Bone marrow (tissue), 2 donors: ENCODE measurements at places on chromosomes 7 and 10.

- no peak for DNase-seq
These were observed 31.5 kb downstream of the CUL1 start for GRCh38 chr7:148729984-148730733.

DNA sequence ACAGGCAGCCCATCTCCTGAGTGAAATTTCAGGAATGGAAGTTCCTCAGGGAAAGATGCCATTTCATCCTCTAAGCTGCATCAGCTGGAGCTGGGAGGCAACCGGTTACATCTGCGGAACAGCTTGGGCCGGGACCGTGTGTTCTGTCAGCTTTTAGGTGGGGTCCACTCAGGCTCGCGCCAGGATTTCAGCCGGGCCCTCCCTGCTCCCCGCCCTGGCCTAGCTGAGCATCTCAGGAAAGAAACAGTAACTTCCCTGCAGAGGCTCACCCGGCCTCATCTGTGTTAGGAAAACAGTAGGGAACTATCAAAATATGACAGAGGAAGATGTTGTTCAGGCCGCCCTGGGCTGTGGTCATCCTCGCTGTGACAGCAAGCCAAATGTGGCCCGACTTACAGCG, 110.4 kb downstream of the TRIL start:
- DNase-seq: no peak

DNA sequence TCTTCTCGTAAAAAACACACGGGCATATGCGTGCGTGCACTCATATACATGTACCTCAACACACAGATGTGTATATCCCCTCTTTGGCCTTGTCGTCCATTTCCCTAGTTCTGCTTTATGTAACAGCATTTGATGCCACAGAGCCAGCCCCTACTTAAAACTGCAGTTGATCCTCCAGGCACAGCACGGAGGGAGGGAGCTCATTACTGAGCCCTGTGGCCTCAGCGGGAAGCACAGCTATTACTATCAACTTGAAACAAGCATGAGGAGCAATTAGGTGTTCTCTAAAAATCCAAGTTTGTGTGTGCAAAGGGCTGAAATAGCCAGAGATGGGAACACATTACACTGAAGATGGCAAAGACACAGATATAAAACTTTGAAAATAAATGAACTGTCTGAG, 580.9 kb downstream of the GLRX3 start:
- DNase-seq: no peak

GRCh38 chr10:102627291-102627735, 17.0 kb upstream of the TRIM8 start:
- DNase-seq: no peak

GRCh38 chr7:6423942-6424701, 23.6 kb downstream of the DAGLB start:
- DNase-seq: peak; percentile 51

GRCh38 chr10:132809232-132810140, 23.5 kb upstream of the NKX6-2 start:
- DNase-seq: no peak

DNA sequence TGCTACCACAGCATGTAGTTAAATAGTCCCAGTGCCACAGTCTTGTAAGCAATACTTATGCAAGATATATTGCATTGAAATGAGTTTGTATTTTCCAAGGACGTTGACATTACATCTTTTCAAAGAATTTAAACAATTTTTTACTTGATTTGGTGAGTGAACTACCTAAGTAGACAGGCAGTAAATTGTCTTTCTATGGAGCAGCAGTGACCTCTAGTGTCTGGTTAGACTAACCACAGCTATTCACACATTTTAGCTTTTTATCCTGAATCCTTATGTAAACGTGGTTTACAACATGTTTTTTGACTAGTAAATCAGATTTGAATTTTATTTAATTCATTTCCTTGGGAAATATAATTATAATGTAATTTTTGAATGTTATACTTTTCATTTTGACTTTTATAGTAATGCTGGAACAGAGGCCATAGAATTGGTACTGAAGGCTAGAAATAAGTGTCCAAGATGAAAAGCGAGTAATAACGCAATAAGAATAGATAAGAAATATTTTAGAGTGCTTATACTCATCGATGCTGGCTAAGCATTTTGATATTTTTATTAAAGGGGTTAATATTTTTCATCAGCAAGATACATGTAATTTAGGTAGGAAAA, 5.6 kb downstream of the LRRTM3 start:
- DNase-seq: no peak

- no peak for DNase-seq
These were observed 18.5 kb downstream of the DDIT4 start for GRCh38 chr10:72292223-72292691.

GRCh38 chr10:122296363-122297120, 25.4 kb downstream of the BTBD16 start:
- DNase-seq: no peak

DNA sequence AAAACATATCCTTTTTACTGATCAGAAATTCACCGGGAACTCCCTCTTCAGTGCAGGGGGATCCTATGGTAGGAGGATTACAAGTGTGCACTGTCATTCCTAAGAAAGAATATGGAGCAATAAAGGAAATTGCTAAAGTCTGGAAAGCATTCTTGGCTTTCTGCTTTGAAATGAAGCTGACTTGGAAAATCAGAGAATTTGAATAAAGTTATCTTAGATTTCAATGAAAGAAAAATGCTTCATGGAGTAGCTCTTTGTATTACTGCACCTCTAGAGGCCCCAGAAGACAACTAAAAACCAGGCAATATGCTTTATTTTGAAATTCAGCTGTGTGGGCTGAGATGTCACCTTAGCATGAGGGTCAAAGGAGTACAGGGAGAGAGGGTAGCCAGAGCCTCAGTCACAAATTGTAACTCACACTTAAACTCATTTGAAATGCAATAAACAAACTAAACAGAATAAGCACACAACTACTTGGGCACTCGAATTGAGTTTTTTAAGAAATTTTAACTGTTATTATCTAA, 102.5 kb downstream of the IMMP2L start:
- no peak for DNase-seq

DNA sequence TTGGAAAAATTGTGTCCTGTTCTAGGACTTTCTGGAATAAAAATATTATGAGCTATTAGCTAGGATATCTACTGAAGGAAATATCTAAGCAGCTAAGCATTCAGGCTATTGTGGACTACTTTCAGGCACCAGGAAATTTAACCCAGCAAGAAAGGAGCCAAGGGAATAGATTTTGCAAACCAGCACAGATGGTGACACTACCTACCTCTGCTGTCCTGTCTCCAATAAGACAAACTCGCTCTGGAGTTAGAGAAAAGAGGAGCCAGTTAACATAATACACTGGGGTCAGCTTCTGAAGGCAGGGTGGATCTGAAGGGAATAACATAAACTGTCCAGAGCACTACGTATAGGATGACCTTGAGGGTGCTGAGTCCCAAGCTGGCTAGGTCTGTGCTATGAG, 223.7 kb upstream of the PRSS58 start:
- DNase-seq: no peak

GRCh38 chr10:129122846-129123245, 344.2 kb upstream of the MGMT start:
- no peak for DNase-seq

DNA sequence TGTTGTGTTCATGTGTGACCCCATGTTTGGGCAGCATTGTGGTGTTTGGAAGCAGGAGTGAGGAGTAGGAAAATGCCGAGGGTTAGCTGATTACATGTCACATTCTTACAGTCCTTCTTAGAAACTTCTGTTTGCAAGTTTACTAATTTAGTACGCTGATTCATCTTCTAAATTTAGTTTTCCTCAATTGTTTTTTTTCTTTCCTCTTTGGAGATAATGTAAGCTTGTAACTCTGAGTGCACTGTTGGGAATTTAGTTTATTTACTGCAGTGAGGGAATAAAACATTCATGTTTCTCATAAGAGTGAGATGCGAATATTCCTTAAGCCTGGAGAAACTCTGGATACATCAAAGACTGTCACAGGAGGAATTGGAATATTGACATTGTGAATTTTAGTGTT, 135.0 kb downstream of the NT5C2 start:
- DNase-seq: no peak

DNA sequence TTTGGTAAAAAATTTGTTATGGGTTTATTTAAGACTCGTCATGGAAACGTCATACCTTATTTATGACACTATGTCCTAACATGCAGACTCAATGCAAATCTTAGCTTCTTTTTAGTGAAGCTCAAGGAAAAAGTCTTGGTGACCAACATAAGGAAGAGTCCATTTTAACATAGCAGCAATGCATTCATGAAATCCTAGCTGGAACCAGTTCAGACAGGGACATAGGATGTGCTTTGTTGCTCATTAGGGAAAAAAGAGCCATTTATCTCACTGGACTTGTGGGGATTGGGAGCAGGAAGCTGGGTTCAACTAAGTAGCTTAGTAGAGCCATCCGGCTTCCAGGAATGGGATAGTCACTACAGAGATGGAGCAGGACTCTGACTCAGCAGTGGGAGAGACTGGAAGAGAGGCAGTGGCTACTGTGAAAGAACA, 100.7 kb upstream of the DKK1 start:
- no peak for DNase-seq

DNA sequence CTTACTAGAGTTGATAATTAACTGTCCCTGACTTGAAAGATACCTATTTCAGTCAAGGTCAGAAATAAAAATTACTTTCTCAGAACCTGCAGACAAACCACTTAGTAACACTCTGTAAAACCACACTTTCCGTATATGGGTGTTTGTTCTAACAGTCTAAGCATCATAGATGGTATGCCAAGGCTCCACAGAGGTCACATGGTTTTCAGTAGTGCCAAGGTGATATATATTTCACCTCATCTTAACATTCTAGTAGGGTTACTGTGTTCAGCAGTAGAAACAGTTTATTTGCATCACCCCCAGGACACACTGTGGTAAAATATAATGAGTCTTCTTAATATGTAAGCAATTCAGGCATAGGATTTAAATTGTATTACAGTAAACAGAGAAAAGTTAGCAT, 61.5 kb downstream of the KCND2 start:
- DNase-seq: no peak

DNA sequence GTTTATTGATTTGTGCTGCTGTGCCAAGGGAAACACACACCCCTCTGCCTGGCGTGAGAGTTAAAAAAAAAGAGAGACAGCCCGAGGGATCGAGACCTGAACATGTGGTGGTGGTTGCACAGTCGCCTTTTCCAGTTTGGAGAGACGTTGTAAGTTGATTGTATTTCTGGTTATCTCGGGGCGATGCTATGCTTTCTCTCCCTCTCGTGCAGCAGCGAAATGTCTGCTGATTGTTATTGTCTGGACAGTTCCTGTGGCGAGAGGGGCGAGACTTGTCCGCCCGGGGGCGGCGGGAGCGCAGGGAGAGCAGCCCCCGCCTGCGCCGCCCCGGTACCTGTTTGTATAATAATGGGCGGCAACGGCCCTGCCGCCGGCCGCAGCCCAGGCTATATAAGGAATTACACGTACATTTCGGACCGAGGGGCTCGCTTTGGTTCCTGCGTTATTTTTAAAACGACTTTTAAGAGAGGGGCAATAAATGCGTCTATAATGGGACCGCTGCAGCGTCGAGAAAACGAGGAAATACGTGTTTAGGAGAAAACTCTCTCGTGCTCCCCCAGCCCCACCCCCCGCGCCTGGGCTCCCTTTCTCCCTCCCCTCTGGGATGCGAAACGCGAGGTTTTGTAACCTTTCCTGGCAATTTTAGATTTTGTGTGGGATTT, 1.7 kb downstream of the ZEB1 start:
- no peak for DNase-seq

DNA sequence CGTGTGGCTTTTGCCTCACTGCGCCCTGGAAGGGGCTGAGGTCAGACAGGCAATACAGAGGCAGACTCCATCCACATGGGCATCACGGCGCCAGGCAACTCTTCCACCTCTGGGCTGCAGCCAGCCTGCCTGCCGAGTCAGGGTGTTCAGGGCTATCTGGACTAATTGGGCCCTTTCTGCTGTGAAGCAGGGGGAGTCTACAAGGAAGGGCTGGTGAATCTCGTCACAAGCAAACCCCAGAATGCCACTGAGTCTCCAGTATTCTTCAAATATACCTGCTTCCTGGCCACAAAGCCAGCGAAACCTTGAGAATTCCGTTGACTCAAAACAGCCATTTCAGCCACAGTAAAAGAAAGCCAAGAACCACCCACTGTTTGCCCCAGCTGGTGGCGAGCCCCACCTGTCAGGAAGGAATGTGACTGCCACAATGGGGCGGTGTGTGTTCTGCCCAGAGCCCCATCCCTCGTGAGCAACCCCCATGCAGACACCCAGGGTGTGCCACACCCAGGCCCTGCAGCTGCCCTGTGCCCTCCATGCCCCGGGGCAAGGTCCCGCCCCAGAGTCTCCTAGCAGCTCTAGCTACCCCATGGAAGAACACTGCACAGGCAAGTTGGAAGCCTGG, 117.3 kb downstream of the FAM53B start:
- DNase-seq: no peak

GRCh38 chr7:366161-366803, 76.3 kb downstream of the FOXL3 start:
- no peak for DNase-seq

DNA sequence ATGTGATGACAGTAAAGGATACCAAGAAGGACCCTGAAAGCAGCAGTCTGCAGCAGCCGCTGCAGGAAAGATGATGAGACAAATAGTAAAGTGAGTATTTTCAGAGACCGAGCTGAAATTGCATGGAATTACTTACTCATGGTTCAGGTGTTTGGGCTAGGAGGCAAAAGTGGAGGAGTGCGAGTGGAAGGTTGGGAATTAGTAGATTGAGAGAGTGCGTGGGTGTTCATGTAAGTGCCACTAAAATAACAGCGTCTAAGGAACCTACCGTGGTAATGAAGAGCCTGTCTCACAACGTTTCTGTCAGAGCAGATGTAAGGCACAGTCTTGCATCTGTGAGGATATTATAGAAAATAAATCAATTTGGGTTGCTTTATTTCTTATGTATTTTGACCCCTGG, 48.3 kb upstream of the FMC1 start:
- DNase-seq: no peak

DNA sequence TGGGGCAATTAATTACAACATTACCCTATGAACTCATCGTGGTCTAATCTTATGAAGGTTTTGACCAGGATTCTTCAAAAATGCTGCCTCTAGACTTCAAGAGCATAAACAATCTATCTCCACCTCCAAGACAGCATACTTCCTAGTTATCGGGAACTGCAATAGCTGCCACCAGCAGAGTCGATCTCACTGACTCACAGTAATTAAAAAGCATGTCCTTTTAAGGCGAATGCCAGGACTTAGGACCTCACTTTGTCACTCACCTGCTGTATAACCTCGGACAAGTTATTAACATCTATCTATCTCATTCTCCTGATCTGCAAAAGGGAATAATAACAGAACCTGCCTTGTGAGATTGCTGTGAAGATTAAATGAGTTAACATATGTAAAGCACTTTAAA, 666.0 kb upstream of the COBL start:
- no peak for DNase-seq

- DNase-seq: no peak
These were observed 62.7 kb downstream of the GRM3 start for GRCh38 chr7:86706406-86706805.

- DNase-seq: no peak
These were observed 11.4 kb upstream of the ARHGAP12 start for GRCh38 chr10:31939797-31940708.

DNA sequence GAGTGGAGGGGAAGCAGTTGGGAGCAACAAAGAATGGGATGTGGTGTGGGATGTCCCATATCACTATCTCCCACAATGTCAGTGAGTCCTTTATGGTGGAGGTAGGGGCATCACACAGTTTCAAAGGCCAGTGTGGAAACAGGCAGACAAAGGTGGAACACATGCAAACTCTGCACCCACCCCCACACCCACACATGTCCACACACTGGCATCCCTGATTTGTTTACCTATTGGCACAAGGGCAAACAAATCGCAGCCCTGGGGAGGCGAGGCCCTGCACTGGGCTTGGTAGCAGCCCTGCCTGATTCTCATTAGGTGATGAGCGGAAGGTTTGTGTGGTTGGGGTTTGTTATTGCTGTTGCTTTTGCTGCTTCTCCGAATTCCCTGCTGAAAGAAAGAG, 243.3 kb downstream of the GRID1 start:
- DNase-seq: no peak
